ENCODE measurements at places on chromosomes 7 and 10. TPM values are rescaled to one million over a fixed set of nuclear protein-coding genes. Genes with fewer than 3 reads are reported as not detected.

CHPF2 gene
- total RNA-seq, result 45.5 TPM

AKR1D1 gene
- total RNA-seq, result not detected

CRPPA gene
- 0.83 TPM for total RNA-seq

FKBP6 gene
- not detected for total RNA-seq

JCAD gene
- 5.2 TPM for total RNA-seq

MYO1G gene
- total RNA-seq, result 57.1 TPM

IGFBP1 gene
- 0.72 TPM for total RNA-seq

DNA sequence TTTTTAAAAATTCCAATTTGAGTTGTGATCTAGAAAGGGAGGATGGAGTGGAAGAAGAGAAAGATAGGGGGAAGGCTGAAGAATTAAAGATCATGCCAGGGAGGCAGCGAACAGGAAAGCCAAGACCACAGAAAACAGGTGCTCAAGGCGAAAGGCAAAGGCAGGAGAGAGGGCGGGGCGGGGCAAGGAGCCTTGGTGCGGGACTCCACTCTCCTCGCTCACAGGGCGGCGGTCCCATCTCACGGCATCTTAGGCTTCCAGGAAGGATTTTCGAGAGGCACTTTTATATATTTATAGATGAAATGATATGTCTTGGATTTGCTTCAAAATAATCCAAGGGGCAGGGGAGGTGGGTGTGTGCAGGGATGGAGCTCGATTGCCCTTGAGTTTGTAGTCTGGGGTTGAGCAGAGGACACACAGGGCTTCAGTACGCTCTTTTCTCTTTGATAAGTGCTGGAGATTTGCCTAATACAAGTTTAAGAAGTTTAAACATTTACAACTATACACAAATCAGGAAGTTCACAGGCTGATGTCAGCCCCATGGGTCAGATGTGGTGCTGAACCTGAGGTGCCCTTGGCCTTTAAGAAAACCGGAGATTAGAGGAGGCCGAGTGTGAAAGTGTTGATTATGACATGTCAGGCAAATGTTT lies 161.1 kb downstream of the PRKAG2 start:
- no peak for DNase-seq

GRCh38 chr7:138008588-138009349 lies 6.9 kb upstream of the CREB3L2 start:
- DNase-seq, result no peak

DNA sequence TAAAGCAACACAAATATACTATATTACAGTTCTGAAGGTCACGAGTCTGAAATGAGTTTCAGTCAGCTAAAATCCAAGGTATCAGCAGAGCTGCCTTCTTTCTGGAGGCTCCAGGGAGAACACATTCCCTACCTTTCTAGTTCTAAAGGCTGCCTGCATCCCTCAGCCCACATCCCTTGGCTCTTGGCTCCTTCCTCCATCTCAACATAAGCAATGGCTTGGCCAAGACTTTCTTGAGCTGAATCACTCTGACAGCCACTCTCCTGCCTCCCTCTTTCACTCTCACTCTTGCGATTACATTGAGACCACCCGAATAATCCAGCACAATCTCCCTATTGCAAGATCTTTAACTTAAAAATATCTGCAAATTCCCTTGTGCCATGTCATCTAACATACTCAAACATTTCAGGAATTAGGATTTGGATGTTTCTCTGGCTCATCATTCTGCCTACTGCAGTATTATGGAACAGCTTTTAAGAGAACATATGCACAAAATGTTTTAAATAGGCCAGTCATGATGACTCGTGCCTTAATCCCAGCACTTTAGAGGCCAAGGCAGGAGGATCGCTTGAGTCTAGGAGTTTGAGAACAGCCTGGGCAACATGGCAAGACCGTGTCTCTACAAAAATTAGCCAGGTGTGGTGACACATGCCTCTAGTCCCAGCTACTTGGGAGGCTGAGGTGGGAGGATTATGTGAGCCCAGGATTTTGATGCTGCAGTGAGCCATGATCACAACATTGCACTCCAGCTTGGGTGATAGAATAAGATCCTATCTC lies 144.2 kb upstream of the VSTM2A start:
- no peak for DNase-seq

DNA sequence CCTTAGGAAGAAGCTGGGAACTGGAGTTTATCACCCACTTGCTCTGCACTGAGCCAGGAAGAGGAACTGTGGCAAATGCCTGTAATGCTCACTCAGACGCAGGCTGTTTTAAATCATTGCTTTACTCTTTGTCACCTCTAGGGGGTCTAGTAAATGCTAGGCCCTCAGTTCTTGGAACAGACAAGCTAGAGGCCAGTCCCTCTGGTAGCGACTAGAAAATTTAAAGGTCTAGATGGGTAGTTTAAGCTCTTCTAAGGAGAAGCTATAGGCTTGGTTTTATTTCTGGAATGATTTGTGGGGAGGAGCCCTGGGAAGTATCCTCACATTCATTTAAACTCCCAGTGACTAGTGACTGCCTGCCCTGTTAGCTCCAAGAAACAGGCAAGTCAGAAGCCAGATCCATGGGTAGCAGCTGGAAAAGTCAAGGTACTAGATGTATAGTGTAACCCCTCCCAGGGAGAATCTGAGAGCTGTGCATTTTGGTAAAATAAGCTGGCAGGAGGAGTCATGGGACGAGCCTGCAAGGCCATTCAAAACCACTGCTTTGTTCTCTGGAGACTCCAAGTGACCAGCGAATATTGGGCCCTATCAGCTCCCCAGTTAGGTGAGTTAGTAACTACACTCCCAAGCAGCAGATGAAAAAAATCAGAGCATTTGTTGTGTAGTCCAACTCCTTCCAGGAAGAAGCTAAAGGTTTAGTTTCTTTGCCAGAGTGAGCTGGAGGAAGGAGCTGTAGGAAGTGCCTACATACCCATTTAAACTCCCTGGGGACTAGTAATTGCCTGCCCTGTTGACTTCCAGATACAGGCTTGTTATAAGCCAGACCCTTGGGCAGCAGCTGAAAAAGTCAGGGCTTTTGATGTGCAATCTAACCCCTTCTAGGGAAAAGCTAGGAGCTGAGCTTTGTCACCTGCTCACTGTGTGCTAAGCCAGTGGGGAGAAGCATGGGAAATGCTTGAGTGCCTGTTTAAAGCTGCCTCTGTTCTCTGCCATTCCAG lies 68.9 kb downstream of the DYNC1I1 start:
- DNase-seq, result no peak

DNA sequence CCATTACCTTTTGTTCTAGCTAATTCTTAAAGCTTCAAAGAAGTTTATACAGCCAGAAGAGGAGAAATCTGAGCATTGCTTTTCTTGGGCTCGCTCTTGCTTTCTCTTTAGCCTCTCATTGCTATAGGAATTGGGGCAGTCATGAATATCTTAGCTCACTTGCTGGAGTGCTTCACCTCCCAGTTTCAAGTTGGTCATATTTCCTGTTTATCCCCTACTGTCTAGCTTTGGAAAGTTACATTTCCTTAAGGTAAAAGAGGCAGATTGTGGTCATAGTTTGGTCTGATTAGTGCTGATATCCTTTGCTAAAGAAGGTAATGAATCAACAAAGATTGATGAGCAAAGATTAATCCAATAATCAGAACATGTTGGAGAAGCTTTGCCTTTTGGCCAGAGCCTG lies 77.7 kb upstream of the GLI3 start:
- DNase-seq, result no peak

DNA sequence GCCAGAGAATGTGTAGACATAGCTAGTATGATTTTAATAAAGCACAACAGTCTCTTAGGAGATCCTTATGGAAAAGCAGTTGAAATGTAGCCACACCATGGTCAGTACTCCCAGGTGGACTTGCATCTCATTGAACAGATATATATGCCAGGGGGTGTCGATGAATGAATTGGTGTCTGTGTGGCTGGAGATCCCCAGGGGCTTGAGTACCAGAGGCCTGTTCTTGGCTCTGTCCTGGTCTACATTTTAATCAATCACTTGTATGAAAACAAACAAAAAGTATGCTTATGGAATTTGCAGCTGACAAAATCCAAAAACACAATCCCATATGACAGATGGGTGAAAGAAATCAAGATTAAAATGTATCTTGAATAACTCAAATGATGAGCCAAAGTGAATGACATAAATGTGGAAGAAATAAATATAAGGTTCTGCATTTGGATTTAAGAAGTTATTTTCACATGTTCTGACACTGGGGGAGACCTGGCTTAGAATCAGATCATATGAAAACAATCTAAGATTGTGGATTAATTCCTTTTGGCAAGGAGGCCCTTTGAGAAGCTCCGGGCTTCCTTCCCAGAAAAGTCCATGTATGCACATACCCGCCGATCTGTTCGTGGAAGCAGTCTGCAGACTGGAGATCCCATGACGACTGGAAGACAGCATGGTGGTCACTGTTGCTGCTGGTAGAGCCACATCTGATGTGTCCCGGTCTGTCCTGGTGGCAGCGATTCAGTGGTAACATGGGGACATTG lies 15.6 kb downstream of the CLEC2L start:
- no peak for DNase-seq

GRCh38 chr7:128247640-128248194 lies 6.6 kb downstream of the LEP start:
- no peak for DNase-seq

DNA sequence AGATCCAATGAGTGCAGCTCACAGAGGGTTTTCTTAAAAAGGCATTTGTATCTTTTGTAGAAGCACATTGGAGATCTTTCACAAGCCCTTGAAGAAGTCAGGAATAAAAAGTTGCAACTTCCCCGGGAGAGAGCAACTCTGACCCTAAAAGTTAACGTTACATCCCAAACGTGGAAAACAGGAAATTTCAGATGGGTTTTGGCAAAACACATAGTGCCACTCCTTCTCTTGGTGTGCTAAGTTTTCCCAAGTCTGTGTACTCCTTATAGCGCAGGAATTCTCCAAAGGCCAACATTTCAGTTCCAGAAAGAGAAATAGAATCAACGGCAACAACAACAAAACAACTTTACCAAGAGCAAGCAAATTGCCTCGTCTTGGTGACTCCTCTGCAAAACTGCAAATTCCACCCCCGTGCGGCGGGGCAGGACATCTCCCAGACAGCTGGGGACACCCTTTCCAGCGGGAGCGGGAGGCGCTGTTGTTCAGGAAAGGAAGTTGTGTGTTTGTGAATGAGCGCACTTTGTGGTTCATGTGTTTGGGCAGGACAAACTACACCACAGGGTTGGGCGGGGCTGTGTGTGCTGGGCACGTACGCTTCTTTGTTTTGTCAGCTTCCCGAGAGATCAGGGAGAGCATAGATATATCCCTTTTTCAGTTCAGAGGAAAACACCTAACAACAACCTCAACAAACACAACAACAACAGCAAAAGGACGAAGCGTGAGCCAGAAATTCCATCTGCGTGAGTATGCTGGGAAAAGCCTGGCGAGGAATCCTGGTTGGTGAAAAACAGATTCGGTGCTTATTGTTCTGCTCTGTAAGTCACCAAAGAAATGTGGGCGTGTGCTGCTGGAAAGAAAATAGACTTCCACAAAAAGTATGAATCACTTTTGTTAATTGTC lies 294.7 kb upstream of the PITRM1 start:
- DNase-seq, result peak; percentile 85

- DNase-seq, result peak; percentile 85
Measured at GRCh38 chr10:62681211-62681940, 123.1 kb upstream of the ADO start.

DNA sequence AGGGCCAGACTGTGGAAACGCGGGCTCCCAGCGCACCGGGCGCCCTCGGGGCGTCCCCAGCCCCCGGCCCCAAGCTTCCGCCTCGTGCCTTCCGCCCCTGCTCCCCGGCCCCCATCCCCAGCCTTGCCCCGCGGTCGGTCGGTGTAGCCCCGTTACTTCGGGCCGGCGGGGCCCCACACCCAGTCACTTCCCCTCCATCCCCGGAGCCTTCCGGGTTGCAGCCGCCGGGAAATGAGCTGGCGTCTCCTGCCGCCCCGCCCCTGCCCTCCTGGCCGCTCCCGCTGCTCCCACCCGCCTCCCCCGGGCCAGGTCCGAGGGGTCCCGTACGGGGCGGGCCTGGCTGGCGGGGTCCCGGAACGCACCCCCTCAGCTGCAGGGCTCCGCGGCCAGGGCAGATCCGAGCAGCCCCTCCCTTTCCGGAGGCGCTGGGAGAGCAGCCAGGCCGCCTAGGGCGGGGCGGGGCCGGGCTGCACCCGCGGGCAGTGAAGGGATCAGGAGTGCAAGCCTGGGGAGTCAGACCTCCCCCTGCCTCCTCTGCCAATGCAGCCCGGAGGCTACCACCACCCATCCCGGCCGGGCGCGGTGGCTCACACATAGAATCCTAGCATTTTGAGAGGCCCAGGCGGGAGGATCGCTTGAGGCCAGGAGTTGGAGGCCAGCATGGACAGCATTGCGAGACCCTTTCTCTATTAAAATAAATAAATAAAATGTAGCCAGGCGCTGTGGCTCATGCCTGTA lies 709 bp downstream of the ARPC1B start:
- DNase-seq, result peak; percentile 96

- no peak for DNase-seq
Measured at GRCh38 chr7:92043098-92043497, 91.2 kb downstream of the CYP51A1 start.

GRCh38 chr10:77840636-77841035 lies 85.9 kb downstream of the DLG5 start:
- DNase-seq, result peak; percentile 57

- no peak for DNase-seq
Measured at GRCh38 chr10:12405342-12406320, 56.3 kb downstream of the CAMK1D start.

DNA sequence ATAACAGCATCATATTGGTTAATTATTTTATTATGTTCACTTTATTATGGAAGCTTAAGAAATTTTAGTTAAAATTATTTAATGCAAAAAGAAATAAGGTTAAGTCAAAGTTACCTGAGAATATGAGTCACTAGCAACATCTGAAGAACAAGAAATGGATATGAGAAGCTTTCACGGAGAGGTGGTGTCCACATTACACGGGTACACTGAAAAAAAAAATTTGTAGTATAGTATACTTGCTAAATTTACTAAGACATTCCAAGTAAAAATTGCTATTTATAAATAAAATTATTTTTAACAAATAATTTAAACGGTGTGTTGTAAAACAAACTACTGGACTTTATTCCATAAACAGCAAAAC lies 63.9 kb downstream of the DPY19L1 start:
- no peak for DNase-seq

DNA sequence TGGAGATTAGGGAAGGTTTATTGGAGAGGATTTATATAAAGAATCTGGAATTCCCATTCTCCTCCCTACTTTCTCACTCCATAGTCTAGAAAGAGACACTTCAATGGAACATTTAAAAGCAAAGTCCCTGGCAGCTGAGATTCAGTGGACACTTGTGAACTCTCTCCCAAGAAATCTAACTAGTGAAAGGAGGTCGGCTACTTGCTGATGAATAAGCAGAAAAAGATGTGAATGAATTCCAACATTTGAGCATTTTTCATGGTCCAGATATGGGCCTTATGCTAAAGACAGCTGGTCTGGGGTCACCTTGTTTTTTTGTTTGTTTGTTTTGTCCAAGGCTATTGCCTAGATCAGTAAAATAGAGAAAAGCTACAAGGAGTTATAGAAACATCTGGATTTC lies 141.1 kb upstream of the LRRTM3 start:
- DNase-seq, result no peak

GRCh38 chr7:69204943-69205342 lies 393.3 kb upstream of the AUTS2 start:
- DNase-seq, result no peak

DNA sequence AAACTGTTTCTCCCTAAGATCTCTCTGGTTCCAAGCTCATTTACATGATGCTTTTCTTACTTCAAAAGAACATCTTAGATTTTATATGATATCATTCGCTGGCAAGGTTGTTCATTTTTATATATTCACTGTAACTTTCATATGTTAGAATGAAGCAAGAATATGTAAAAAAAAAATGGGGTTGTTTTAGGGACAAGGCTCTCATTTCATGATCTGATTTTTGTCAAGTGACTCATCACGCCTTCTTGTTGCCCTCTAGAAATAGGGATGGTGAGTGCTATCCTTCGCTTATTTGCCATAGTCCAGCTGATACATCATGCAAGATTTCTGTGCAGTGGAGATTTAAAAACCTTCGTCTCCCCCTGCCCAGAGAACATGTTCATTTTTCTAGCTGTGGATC lies 14.0 kb upstream of the CELF2 start:
- no peak for DNase-seq
